ENCODE measurements at places on chromosomes 2 and 18.

DNA sequence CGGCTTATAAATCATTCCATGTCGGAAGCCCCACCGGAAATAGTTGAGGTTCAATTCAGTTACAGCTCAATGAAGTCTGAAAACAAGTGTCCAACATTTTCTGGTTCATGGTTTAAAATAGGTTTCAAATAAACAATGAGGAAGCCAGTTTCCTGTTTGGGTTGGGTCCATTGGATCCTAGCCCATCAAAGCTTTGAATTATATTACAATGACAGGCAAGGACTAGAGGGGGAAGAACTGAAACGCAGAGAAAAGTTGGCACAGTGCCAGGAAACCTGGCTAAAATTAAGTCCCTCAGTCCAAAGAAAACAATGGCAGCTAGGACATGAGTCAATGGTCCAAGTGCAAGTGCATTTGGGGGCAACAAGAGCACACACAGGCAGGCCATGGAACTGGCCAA, 32.0 kb downstream of the SLC14A1 start:
- H3K36me3 ChIP-seq, result no peaks in the 10 kb centered on the region
- H3K27ac ChIP-seq, result peak overlapping the region; percentile 60
- DNase-seq, result peak; percentile 81

- peak overlapping the region; percentile 34 for H3K4me3 ChIP-seq
- H3K27ac ChIP-seq, result peak overlapping the region; percentile 97
- peak; percentile 40 for DNase-seq
- H3K27me3 ChIP-seq, result no peaks in the 10 kb centered on the region
- no peaks in the 10 kb centered on the region for H3K36me3 ChIP-seq
Observed at GRCh38 chr2:238596571-238597551, 170.1 kb downstream of the ASB1 start.

- H3K4me1 ChIP-seq, result no peaks in the 10 kb centered on the region
- no peak overlapping the region for H3K4me3 ChIP-seq
- H3K27me3 ChIP-seq, result no peaks in the 10 kb centered on the region
- no peaks in the 10 kb centered on the region for H3K36me3 ChIP-seq
- no peak for DNase-seq
Observed at GRCh38 chr18:76951456-76952247, 129.3 kb downstream of the ZNF236 start.

- no peak for DNase-seq
- H3K27me3 ChIP-seq, result no peaks in the 10 kb centered on the region
- no peaks in the 10 kb centered on the region for H3K4me1 ChIP-seq
- no peaks in the 10 kb centered on the region for H3K36me3 ChIP-seq
- no peak overlapping the region for H3K27ac ChIP-seq
Observed at GRCh38 chr2:190075623-190076022, 13.1 kb upstream of the MSTN start.

DNA sequence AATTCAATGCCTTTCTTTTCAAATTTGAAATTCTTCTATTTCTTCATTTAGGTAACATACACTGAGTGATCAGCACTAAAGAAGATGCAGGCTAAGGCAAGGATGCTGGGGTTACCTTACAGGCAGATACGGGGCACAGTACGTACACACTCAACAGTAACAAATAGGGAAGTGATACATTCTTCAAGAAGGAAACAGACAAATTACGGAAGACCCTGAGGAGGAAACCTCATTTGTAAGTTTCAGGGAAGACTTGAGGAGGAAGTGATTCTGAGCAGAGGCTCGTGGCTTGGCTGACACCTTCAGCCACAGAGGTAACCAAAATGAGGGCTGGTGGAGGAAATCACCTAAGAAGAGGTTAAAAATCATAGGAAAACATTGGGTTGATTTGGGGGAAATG, 1108.3 kb upstream of the KLHL29 start:
- no peaks in the 10 kb centered on the region for H3K27me3 ChIP-seq
- no peaks in the 10 kb centered on the region for H3K4me1 ChIP-seq
- no peak for DNase-seq
- H3K36me3 ChIP-seq, result no peaks in the 10 kb centered on the region
- no peak overlapping the region for H3K27ac ChIP-seq

- H3K27ac ChIP-seq, result peak overlapping the region; percentile 15
- H3K4me1 ChIP-seq, result peaks cover 25% of the 10 kb centered on the region
- no peaks in the 10 kb centered on the region for H3K36me3 ChIP-seq
- no peaks in the 10 kb centered on the region for H3K27me3 ChIP-seq
- DNase-seq, result no peak
- H3K4me3 ChIP-seq, result no peak overlapping the region
Observed at GRCh38 chr2:149860276-149860921, 272.8 kb upstream of the MMADHC start.

- H3K27me3 ChIP-seq, result no peaks in the 10 kb centered on the region
- H3K4me3 ChIP-seq, result peak overlapping the region; percentile 53
- DNase-seq, result no peak
- H3K4me1 ChIP-seq, result no peaks in the 10 kb centered on the region
- no peak overlapping the region for H3K27ac ChIP-seq
Observed at GRCh38 chr2:133266926-133267590, 301.2 kb downstream of the NCKAP5 start.

- no peaks in the 10 kb centered on the region for H3K36me3 ChIP-seq
- H3K4me3 ChIP-seq, result no peak overlapping the region
- no peaks in the 10 kb centered on the region for H3K27me3 ChIP-seq
- DNase-seq, result no peak
Observed at GRCh38 chr2:42223855-42224268, 54.7 kb downstream of the EML4 start.

Measured in thoracic aorta (tissue), 2 donors.